ENCODE measurements at places on chromosomes 11 and 22.

- DNase-seq, result no peak
These were observed 545.7 kb upstream of the B3GAT1 start for GRCh38 chr11:134957540-134958335.

DNA sequence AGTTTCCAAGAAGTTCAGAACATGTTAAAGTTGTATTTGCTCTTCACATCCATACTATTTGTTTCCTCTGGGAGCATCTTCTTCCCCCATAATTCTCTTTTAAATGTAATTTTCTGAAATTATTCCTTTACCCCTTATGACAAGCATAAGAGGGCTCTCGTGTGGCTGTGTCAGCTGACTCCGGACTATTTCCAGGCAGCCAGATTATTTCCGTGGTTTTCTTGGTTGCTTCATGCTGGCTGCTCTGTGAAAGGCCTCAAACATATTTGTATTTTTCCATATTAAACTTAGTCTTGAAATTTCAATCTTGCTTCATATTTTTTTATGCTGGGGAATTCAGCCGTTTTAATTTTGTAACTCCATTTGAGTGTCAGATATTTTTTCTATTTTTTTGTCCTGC is 2.8 kb upstream of the MMP1 start:
- DNase-seq, result no peak

GRCh38 chr11:19828382-19829108 is 115.9 kb downstream of the NAV2 start:
- no peak for DNase-seq

GRCh38 chr22:36279219-36279666 is 26.3 kb downstream of the APOL1 start:
- no peak for DNase-seq

DNA sequence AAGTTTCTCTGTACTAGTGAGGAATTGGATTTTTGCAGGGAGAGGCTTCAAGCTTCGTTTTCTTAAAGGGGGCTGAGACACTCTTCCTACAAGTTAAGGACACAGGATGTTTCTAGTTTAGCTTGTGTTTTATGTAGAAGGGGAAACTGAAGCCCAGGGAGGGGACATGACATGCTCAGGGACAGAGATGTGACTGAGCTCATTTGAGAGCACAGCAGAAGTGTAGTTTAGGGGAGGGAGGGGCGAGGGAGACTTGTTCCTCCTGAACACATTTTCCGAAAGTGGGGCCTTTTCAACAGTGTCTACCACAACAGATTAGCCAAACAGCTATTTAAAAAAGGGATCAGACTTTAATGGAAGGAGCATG is 148.1 kb downstream of the FBXO7 start:
- DNase-seq, result no peak

DNA sequence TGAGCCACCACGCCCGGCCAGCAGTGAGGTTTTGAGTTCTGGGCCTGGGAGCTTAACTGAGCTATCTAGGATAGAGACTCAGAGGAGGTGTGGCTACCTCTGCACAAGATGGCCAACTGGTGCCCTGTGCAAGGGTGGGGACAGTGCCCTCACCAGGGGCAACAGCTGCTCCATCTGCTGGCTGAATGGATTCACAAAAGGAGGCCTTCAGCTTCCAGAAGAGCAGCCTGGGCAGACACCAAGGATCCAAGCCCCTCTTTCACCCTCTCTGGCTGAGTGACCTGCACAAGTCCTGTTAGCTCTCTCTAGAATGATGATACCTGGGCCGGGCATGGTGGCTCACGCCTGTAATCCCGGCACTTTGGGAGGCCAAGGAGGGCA is 33.5 kb upstream of the BAIAP2L2 start:
- DNase-seq, result no peak

DNA sequence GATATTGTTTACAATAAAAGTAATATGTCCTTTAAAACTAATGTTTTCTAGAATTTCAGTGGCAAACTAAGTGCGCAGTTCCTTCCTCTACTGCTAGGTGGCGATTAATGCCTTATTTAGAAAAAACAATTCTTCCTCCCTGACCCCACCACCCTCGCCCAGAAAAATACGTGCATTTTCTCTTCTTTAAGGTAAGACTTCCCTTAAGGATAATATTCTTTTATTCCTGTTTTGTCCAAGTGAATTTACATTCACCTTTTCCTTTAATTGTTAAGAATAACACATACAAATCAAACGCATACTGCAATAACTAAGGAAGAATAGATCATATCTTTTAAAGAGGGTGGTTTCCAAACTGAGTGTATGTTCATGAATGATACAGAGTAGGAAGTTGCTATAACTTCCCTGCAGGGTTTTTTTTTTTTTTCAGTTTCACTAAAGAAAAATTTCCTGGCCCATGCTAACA is 17.0 kb upstream of the PSMA1 start:
- DNase-seq, result no peak

GRCh38 chr11:67404515-67405195 is 772 bp downstream of the TBC1D10C start:
- DNase-seq, result no peak
